ENCODE measurements at places on chromosomes 11 and 22.
A peak's percentile ranks its signal among the peaks of the same experiment; 100 is the strongest.

- no peak for DNase-seq
Measured at GRCh38 chr22:20816559-20816958, 42.1 kb downstream of the PI4KA start.

- no peak for DNase-seq
Measured at GRCh38 chr11:15339302-15339701, 224.6 kb downstream of the INSC start.

GRCh38 chr11:1729692-1730011 is 20.7 kb downstream of the IFITM10 start:
- no peak for DNase-seq

- DNase-seq, result no peak
Measured at GRCh38 chr11:94170953-94171352, 42.3 kb downstream of the PANX1 start.

DNA sequence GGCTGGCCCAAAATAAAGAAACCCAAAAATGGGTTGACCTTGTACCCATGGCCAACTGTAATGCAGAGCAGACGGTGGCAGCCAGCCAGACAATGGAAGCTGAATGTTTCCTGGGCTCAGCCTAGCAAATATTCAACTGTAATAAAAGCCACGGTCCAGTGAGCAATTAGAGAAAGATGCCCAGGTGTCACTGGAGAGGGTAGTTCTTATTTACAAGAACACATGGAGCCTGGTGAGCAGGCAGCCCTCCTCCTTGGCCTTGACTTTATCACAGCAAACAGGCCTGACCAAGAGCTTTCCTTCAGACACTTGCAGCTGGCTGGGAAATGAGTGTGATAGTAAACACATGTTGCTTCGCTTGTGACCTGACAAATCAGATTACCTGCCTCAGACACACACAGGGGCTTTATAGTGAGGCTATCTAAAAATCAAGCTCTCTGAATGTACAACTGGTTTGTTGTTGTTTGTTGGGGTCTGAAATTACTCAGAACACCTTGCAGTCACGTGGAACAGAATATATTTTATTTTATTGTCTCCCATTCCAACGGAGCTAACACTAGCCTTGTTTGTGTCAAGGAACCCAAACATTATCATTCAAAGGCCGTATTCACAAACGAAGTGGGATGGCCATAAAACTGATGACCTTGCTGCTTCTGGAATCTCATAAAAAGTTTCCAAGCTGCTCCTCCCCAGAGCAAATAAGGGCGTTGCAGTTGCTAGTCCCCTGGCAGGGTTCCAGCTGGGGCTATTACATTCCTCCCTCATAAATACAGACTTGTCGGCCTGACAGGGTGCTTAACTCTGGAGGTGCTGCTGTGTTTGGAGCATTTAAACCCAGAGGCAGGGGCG is 161.1 kb downstream of the BBOX1 start:
- no peak for DNase-seq

GRCh38 chr22:25762147-25762546 is 20.2 kb downstream of the MYO18B start:
- no peak for DNase-seq

DNA sequence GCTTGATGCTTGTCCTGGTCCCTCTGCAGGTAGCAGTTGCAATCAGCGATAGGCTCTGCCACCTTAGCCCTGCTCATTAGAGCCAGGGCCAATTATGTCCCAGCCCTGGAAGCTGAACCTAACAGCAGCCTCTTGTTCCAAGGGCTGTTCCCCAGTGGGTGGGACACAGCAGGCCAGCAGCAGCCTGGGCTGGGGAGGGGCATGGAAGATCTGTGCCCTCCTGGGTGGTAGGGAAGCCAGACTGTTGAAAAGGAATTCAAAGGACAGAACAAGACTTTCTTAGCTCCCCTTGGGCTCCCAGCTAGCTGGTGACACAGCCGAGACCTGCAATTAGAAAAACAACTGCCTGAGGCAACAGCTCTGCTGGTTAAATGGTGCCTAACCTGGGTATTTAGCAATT is 17.4 kb downstream of the DRD2 start:
- DNase-seq, result no peak

- DNase-seq, result no peak
Measured at GRCh38 chr11:87110443-87111131, 72.9 kb downstream of the TMEM135 start.

- no peak for DNase-seq
Measured at GRCh38 chr11:120079750-120080610, 57.9 kb downstream of the TRIM29 start.

GRCh38 chr11:20754933-20755332 is 85.5 kb downstream of the NELL1 start:
- no peak for DNase-seq

DNA sequence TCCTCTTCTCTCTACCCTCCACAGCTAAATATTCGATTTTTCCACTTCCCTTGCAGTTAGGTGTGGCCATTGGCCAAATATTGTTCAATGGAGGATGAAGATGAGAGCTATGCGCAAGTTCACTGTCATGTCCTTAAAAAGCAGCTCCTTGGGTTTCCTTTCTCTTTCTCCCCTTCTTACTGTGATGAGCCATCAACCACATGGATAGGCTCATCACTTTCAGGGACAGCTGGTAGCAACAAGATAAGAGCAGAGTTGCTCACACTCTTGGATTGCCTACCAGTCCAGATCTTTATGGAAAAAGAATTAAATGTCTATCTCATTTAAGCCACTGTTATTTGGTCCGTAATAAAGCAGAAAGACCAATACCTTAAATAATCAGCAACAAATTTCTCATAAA is 377.0 kb downstream of the DDX10 start:
- DNase-seq, result no peak

- no peak for DNase-seq
Measured at GRCh38 chr22:27993774-27994350, 74.8 kb upstream of the PITPNB start.

DNA sequence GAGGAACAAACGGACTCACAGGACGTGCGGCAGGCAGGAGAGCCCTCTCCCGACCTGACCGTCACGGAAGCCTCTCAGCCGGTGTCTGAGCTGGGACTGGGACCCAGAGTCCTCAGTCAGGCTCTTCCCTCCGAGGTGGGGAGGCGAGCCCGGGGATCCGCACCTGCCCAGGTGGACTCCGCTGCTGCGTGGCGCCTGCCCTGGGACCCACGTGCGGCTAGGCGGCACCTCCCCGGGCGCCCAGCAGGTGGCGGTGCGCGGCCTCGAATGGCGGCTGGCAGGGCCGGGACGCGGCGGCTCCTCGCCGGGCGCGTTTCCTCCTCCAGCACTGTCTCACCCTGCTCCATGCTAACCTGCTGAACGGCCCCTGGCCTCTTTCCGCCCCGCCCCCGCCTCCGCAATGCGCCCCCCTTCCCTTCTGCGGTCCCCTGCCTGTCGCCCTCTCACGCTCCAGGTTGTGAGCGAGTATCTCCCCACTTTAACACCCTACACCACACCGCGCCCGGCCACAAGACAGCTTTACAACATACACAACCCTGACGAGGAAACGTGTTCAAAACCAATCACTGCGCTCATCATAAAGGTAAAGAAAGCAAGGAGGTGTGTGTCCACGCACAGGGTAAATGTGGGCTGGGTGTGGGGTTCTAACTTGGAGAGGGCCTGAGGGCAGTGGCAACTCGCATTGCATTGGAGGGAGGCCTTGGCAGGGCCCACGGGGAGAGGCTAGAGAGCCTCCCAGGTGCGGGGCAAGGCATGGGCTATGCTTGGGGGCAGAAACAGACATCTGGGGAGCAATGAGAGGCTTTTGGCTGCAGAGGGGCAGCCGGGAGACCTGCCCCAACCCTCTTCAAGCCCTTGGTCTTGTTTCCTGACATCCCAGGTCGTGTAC is 25.9 kb upstream of the ATXN10 start:
- DNase-seq, result peak; percentile 54

- no peak for DNase-seq
Measured at GRCh38 chr11:115721296-115721995, 217.2 kb upstream of the CADM1 start.

- no peak for DNase-seq
Measured at GRCh38 chr22:41561335-41561734, 525 bp downstream of the CSDC2 start.

DNA sequence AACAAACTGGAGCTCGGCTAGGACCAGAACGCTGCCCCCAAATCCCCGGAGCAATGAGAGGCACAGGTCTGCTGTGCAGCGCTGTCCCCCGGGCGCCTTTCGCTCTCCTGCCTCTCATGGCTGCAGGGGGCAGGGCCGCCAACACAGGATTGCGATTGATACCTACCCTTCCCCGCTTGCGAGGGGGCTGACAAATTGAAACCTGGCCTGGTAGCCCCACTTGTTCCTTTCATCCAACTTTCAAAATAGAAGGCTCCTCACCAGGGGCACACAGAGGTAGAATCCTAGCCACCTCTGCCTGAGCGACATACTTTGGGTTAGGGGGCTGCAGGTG is 642 bp upstream of the CASTOR1 start:
- no peak for DNase-seq

DNA sequence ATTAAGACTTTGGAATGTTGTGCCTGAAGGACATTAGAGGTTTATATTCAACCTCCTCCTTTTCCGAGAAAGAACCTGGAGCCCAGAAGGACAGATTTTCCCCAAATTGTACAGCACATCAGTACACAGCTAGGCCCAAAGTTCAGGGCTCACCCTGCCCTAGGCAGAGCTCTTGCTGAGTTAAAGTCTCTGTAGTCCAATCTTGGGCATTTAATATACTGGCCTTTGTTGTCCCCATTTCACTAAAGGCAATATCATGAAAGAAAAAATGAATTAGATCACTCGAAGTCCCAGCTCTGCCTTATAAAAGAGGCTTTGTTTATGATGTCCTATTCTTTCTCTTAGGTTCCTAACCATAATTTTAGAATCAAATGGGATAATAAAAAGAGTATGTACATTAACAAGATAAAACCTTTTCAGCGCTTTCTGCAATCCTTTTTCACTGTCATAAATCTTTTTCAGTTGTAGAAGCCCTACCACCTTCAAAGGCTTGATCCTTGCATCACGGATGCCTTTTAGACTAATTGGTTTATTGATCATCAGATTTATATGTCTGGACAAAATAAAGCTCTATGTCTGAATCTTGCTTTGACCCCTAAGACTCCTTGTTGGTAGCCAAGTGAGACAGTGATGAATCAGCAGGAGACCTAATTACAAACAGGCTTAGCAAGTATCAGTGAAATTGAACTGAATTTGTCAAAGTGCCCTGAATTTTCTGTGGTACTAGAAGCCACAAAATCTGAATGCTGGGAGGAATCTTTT is 39.8 kb downstream of the RELT start:
- DNase-seq, result no peak

DNA sequence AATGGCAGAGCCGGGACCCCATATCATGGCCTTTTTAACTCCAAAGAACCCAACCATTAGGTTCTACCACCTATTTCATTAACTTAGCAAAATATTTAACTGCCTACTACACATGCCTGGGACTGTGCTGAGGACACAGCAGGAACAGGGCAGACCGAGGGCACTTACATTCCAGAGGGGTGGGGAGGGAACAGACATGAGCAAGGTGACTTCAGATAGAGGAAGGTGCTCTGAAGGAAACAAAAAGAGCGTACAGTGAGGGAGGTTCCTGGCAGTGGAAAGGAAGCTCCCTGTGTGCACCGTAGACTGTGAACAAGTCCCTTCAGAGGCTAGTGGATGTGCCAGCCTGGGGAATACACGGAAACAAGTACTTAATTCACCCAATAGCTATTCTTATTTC is 82.8 kb downstream of the NAT10 start:
- no peak for DNase-seq

GRCh38 chr11:65556470-65557279 is 1.5 kb downstream of the LTBP3 start:
- DNase-seq, result no peak

- DNase-seq, result no peak
Measured at GRCh38 chr22:49372111-49372529, 455.6 kb downstream of the BRD1 start.

DNA sequence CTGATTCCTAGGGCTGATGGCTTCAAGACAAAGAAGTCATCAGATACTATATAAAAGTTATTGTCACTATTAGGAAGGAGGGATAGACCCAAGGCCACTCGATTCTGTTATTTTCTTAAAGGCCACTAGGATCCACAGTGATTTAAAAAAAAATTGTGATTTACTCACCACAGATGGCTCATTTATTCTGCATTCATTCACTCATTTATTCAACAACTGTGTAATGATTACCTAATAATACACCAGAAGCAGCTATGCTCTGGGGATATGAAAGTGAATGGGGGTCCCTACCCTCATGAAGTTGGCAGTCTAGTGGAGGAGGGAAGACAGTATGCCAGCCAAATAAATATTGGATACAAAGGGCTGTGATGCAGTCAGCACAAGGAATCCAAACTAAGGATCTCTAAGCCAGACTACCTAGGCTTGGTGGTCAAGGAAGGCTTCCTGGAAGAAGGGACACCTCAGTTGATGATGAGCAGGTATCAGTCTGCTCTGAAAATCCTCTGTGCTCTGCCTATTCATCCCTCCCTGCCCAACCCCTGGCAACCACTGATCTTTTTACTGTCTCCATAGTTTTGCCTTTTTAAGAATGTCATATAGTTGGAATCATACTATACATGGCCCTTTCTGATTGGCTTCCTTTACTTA is 110.5 kb downstream of the NAT10 start:
- no peak for DNase-seq

- no peak for DNase-seq
Measured at GRCh38 chr11:77024745-77025144, 9.5 kb upstream of the B3GNT6 start.

GRCh38 chr22:29023172-29023796 is 38.3 kb downstream of the C22orf31 start:
- DNase-seq, result no peak

GRCh38 chr11:87298155-87298554 is 260.4 kb downstream of the TMEM135 start:
- DNase-seq, result no peak
